ENCODE measurements at places on chromosomes 11 and 22. TPM values are rescaled to one million over a fixed set of nuclear protein-coding genes. Genes with fewer than 3 reads are reported as not detected.

Gene RHOD
- total RNA-seq: 1.2 TPM

DNA sequence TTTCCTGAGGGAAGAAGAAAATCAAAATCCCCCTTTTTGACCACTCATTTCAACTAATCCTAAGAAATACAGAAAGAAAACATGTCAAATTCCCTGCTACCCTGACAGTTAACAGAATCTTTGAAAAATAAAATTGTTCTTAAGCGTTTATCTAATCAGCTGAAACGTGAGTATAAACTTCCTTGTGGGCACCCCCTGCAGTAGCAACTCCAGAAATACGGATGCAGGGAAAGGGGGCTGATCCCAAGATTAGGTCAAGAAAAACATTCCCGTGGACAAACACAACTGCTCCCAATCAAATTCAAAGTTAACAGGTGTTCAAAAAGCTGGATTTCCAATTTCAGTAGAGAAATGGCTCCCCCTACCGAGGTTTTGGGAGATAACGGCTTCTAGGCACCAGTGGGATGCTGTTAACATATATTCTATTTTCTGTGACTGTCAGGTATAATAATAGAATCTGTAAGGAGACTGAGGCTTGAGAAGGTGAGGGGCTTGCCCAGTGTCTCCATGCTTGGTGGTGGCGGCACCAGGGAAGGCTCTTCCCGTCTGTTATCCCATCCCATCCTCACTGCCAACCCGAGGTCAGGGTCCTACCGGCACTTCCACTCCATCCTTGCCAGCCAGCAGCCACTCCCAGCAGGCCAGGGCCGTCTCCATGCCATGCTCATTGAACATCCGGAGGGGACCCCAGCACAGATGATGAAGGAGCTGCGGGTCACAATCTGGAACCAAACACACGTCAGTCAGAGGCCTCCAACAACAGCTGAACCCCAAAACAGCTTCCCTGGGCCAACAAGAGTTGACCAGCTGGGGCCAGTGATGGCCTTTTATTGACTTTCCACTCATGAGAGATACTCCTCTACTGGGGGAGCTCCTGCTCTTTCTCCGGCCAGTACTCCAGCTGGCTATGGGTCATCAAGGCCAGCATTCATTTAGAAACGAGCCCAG lies 32.0 kb upstream of the SERPIND1 start:
- no peak overlapping the region for H3K27ac ChIP-seq
- no peaks in the 10 kb centered on the region for H3K4me1 ChIP-seq
- no peak for DNase-seq
- no peaks in the 10 kb centered on the region for H3K27me3 ChIP-seq

Gene GTSE1
- total RNA-seq: 64.0 TPM

Gene ASCL2
- 2.6 TPM for total RNA-seq

DNA sequence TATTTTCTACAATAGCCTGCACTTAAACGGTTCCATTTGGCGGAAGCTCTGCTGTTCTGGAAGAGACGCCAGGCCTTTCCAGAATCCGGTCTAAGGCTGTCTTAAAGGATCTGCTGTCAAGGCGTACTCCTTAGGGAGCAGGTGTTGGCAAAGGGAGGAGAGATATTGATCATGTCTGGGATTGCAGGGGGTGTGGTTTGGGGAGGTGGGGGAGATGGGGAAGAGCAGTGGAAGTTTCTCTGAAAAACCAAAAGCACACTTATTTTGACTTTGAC lies 22.5 kb upstream of the WNT11 start:
- no peak overlapping the region for H3K27ac ChIP-seq
- no peak overlapping the region for H3K4me3 ChIP-seq
- H3K36me3 ChIP-seq: no peaks in the 10 kb centered on the region
- H3K4me1 ChIP-seq: peaks cover under 1% of the 10 kb centered on the region

DNA sequence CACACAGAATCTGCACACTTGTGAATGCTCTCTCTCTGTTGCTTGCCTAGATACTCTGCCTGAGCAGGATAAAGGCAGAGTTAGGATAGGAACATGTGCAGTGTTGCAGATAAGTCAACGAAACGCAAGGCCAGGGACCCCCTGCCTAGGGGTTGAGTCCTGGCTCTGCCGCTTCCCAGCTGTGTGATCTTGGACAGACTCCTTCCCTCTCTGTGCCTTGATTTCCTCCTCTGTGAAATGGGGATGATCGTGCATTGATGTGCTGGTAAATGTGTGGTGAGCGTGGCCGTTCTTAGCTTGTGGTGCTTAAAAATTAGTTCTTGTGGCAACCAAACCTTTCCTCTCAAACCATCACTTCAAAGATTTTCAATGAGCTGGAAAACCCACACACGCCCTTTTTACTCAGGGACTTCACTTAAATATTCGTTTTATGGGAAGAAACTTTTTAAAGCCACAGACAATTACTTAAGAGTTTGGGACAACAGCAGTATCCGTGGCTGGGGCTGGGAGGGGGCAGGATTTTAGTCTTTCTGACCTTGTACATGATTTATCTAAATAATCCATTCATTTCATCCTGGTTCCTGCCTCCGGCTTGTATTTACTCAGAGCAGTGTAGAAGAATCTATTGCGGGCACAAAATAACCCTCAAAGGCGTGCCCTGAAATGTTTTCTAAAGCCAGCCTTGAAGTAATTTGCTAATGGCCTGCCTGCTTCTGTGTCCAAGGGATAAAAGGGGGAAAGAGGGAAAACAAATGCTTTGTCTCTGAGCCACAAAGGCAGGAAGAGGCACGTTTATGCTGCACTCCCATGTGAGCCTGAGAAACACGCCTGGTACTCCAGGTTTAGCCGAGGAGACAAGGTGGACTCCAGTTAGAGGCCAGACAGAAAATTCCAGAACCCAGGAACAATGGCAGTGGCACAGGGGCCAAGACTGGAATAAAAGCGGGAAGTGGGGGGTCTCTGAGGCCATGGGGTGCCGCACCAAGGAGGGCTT lies 85.0 kb upstream of the CRYBB3 start:
- H3K27me3 ChIP-seq: peaks cover 21% of the 10 kb centered on the region
- H3K4me1 ChIP-seq: peaks cover 51% of the 10 kb centered on the region
- no peak for DNase-seq
- H3K27ac ChIP-seq: peak overlapping the region; percentile 86

- no peak for DNase-seq
- no peak overlapping the region for H3K4me3 ChIP-seq
- H3K36me3 ChIP-seq: peaks cover 54% of the 10 kb centered on the region
- no peak overlapping the region for H3K27ac ChIP-seq
Measured at GRCh38 chr22:19066531-19067271, 55.5 kb downstream of the DGCR2 start.

- H3K27ac ChIP-seq: no peak overlapping the region
- H3K36me3 ChIP-seq: no peaks in the 10 kb centered on the region
- no peak overlapping the region for H3K4me3 ChIP-seq
- no peaks in the 10 kb centered on the region for H3K27me3 ChIP-seq
- no peak for DNase-seq
- no peaks in the 10 kb centered on the region for H3K4me1 ChIP-seq
Measured at GRCh38 chr11:81673001-81673400, 1060.7 kb downstream of the FAM181B start.

DNA sequence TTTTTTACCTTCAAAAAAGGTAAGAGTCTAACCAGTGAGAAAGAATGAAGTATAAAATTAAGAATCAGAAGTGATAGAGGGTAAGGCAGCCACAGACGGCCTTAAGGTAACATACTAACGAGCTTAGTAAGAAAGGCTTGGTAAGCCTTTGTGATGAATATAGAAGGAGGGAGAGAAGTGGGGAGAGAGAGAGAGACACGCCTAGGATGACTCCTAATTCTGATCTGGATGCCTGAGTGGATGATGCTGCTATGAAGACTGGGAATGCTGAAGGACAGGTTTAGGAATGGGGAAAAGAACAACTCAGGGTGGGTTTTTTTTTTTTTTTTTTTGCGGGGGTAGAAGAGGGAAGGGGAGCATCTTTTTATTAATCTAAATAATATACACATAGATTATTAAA lies 4.8 kb downstream of the FBXO3 start:
- no peak for DNase-seq
- H3K4me3 ChIP-seq: no peak overlapping the region
- peaks cover 58% of the 10 kb centered on the region for H3K36me3 ChIP-seq

- H3K4me1 ChIP-seq: peaks cover 12% of the 10 kb centered on the region
- H3K4me3 ChIP-seq: peak overlapping the region; percentile 28
- H3K27ac ChIP-seq: no peak overlapping the region
Measured at GRCh38 chr11:123357990-123358827, 71.9 kb upstream of the GRAMD1B start.

Gene CBLIF
- total RNA-seq: 1,608 TPM

Gene ACCSL
- total RNA-seq: not detected

Gene MRGPRE
- total RNA-seq: not detected

DNA sequence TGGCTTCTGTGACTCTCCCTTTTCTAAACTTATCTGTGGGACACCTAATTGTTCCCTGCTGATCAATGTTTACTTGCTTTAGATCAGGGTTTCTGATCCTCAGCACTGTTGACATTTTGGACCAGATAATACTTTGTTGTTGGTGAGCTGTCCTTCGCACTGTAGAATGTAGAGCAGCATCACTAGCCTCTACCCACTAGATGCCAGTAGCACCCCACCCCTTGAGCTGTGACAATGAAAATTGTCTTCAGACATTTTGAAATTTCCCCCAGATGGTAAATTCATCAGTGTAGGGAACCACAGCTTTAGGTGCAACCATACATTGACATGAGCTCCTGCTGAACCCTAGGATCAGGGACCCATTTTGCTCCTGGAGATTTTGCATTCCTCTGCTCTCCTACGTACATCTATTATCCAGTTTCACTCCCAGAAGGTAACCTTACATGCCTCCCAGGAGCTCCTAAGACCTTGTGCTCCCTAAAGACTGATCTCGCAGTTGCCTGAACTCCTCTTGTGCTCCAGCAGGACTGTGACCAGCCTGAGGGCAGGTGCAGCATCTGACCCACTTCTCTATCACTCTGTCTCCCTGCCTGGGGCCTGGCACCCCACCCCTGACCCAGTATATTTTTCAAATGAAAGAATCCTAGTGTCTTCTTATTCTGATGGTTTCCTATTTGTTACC lies 107.8 kb downstream of the FAR1 start:
- H3K4me1 ChIP-seq: no peaks in the 10 kb centered on the region
- no peak overlapping the region for H3K27ac ChIP-seq
- no peaks in the 10 kb centered on the region for H3K27me3 ChIP-seq

Gene SLC6A5
- not detected for total RNA-seq

GRCh38 chr11:108891909-108892511 lies 227.1 kb downstream of the DDX10 start:
- no peaks in the 10 kb centered on the region for H3K36me3 ChIP-seq
- H3K27ac ChIP-seq: no peak overlapping the region
- no peaks in the 10 kb centered on the region for H3K27me3 ChIP-seq

- DNase-seq: no peak
- no peaks in the 10 kb centered on the region for H3K36me3 ChIP-seq
- H3K27me3 ChIP-seq: peaks cover 72% of the 10 kb centered on the region
- peaks cover 5% of the 10 kb centered on the region for H3K4me1 ChIP-seq
Measured at GRCh38 chr11:2867722-2868505, 17.7 kb downstream of the CDKN1C start.

DNA sequence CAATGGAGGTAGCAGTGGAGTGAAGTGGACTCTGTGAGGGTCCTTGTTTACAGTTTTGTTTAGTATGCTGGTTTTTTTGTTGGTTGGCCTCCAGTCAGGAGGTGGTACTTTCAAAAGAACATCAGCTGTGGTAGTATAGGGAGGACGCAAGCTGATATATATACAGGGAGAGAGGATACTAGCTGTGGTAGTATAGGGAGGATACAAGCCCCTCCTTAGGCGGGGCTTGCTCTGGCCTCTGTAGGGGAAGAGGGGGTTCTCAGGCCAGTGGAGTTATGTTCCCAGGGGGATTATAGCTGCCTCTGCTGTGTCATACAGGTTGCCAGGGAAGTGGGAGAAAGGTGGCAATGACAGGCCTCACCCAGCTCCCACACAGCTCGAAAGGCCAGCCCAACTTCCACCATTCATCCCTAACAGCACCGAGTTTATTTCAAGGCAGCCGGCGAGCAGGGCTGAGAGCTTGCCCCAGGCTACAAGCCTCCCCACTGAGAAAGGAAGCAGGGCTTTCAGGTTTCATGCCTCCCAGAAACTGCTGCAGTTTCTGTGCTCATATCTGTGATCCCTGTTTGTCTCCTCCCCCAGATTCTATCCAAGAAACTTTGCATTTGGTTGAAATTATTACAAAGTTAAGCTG lies 10.4 kb downstream of the OR52E6 start:
- no peak overlapping the region for H3K27ac ChIP-seq
- no peaks in the 10 kb centered on the region for H3K4me1 ChIP-seq
- no peaks in the 10 kb centered on the region for H3K27me3 ChIP-seq
- H3K4me3 ChIP-seq: no peak overlapping the region

DNA sequence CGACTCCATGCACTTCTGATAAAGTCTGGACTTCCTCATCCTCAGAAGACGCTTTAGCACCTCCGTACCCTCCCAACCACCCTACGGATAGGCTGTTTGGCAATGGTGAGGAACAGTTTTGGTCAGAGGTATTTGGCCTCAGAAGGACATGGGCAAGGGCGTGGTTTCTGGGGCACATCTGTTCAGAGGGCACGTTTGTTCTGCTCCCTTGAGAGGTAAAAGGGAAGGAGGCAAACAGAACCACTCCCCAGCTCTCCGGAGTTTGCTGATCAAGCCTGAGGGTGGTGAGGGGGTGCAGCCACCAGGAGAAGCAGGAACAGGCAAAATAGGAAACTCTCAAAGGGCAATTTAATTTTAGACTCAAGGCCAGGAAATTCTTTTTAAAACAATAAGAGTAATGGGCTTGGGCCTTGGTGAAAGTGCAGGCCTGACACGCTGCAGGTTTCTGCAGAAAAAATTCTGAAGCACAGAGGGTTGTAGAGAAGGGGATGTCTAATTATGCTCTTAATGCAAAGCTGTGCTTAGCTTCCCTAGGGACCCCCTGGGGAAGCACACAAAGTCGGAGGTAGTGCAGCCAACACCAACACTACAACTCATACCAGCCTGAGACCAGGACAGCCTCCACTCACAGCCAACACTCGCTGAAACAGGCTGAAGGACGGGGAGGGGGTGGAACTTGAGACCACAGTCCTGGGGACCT lies 23.3 kb downstream of the ETS1 start:
- no peak overlapping the region for H3K4me3 ChIP-seq
- H3K4me1 ChIP-seq: no peaks in the 10 kb centered on the region
- no peaks in the 10 kb centered on the region for H3K36me3 ChIP-seq
- peak overlapping the region; percentile 14 for H3K27ac ChIP-seq
- no peaks in the 10 kb centered on the region for H3K27me3 ChIP-seq
- no peak for DNase-seq

Gene TREH
- not detected for total RNA-seq

GRCh38 chr22:37616201-37617083 lies 7.8 kb downstream of the GGA1 start:
- no peak for DNase-seq
- H3K27me3 ChIP-seq: no peaks in the 10 kb centered on the region
- H3K4me3 ChIP-seq: no peak overlapping the region
- peaks cover 77% of the 10 kb centered on the region for H3K36me3 ChIP-seq
- peaks cover 7% of the 10 kb centered on the region for H3K4me1 ChIP-seq

GRCh38 chr11:104361975-104362374 lies 198.0 kb upstream of the PDGFD start:
- H3K27ac ChIP-seq: no peak overlapping the region
- no peak for DNase-seq
- H3K27me3 ChIP-seq: no peaks in the 10 kb centered on the region
- H3K4me1 ChIP-seq: no peaks in the 10 kb centered on the region

Gene ZBTB16
- total RNA-seq: 137 TPM

Gene KDELR3
- 11.6 TPM for total RNA-seq

Gene KDM4E
- not detected for total RNA-seq

Gene TLCD5
- total RNA-seq: 8.6 TPM

GRCh38 chr11:37718431-37718999 lies 1120.5 kb upstream of the RAG2 start:
- H3K36me3 ChIP-seq: no peaks in the 10 kb centered on the region
- no peaks in the 10 kb centered on the region for H3K4me1 ChIP-seq
- no peak overlapping the region for H3K27ac ChIP-seq

Gene MUC6
- total RNA-seq: 0.29 TPM

Gene GLYATL2
- not detected for total RNA-seq
